ENCODE measurements at places on chromosomes 3 and 15.

DNA sequence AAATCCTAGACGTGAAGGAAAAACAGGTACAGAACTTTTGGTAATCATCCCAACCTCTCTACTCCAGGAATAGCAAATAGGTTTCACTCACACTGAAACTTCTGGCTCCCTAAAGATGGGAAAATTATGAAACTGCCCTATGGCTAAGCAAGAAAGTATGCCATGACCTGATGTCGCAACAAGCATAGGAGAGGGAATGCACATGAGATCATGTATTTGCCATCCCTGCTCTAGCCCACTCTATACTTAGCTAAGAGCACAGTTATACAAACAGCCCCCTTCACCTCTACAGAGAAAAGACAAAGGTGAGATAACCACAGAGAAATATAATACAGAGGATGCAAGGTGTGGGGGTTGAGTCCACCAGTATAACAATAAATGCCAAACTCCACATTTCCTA is 102.7 kb downstream of the TBC1D5 start:
- no peak for DNase-seq

DNA sequence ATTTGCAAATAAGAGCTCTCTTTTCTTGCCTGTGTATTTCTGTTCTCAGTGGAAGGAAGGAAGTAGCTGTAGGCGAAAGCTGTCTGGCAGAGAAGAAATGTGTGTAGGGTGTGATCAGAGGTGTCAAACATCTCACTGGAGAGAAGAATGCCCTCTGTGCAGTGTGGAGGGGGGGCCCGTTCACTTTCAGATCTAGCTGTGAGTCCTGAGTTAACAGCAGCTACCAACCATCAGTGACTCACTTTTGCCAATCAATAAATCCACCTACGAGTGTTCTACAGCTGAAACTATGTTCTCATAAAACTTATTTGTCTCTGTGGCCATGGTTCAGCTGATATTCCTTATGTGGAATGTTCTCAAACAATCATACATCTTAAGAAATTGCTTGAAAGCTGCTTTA is 103.7 kb downstream of the FRMD4B start:
- DNase-seq, result no peak

GRCh38 chr3:153052096-153052460 is 109.9 kb upstream of the RAP2B start:
- no peak for DNase-seq

DNA sequence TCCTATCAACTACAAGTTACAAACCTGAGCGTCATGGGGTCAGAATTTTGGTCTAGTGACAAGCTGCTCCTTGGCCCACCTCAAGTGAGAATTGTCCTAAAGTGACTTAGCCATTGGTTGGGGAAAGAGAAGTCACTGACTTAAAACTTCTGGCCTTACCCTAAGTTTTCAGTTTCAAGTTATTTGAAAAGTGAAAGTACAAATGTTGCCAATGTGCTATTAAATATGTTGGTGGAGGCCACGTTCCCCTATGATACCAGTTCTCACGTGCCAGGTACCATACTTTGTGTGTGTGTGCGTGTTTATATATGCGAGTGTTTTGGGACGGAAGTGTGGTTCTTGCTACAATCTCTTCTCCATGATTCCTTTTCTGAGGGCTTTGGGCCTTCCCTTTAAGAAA is 22.6 kb upstream of the RASGRP1 start:
- DNase-seq, result no peak

DNA sequence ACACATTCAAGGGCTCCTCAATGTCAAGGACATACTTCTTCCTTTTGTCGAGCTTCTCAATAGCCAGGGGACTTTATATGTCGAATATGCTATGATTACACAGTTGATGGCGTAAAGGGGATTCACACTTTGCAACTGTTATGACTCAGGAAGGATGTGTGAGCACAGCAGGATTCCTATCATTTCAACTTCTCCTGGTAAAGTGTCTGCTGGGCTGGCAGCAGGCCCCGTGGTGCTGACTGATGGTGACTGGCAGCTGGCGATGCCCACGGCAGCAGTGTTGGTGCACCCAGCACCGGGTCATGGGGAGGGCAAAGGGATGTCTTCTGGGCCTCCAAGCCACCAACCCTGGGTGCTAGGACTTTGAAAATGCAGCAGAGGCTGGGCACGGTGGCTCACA is 44.8 kb upstream of the GNB5 start:
- DNase-seq, result no peak

DNA sequence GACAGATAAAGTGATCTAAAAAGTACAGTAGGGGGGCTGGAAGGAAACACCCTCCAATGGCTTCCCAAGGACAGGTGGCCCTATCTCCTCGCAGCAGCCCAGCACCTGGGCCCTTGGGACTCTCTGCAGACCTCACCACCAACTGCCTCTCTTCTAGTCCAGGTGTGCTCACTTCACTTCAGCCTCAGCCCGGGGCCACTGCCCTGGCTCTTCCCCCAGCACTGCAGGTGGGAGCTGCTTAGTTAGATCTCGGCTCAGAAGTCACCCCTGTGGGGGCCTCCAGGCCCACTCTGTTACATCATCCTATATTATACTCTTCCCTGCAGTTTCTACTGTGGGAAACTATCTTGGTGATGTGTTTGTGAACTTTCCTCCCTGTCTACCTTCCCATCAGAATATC is 2.0 kb downstream of the KLF15 start:
- DNase-seq, result no peak

GRCh38 chr15:50815958-50816590 is 50.6 kb upstream of the SPPL2A start:
- DNase-seq, result no peak
